Globus pallidus (tissue), 1 donor: ENCODE measurements at places on chromosomes 4 and X.

GRCh38 chr4:152524427-152524826, 11.5 kb downstream of the FBXW7 start:
- DNase-seq: no peak

GRCh38 chrX:153633048-153633447, 14.0 kb upstream of the DUSP9 start:
- DNase-seq: no peak

DNA sequence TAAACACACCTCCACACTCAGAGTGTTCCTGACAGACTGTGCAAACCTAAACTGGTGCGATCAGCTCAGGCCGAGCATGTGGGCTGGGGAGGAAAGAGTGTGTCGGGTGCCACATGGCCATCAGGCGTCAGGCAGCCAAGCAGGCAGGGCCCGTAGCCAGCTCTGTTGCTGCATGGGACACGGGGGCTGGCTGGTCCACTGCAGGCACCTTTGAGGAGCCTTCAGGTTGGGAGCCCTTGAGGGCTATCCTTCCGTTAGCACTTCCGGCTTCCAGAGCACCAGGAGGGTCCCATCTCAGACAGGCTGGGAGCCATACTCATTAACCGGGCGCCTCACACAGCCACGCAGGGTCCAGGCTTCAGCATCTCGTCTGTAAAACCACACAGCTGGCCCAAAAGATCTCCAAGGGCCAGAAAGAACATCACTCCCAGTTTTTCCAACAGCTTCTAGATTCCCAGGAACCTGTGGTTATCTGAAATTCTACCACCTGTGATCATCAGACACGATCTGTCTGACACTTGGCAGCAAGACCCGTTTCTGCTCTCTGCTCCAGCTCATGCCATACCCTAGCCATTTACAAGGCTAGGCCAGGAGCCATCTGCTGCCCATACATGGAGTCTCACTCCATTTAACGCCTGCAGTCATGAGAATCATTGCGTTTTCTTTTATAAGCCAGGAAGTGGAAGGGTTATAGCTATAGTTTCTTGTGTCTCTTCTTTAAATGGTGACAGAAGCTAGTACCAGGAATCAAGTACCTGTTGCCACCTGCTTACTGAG, 87.5 kb downstream of the NSUN7 start:
- no peak for DNase-seq

- no peak for DNase-seq
These were observed 40.0 kb downstream of the HADH start for GRCh38 chr4:108029731-108030130.

- no peak for DNase-seq
These were observed 80.6 kb downstream of the VCX2 start for GRCh38 chrX:8090482-8090881.

DNA sequence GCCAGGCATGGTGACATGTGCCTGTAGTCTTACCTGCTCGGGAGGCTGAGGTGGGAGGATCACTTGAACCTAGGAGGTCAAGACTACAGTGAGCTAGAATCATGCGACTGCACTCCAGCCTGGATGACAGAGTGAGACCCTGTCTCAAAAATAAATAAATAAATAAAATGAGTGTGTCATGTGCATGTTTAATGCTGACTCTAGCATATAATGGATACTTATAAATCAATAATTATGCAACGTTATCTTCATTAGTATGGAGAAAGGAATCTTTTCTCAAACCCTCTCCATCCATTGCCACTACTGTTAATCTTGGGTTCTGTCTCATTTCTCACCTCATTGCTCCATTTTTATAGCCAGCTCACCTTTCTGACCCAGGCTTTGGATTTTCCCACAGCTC, 189.5 kb upstream of the RPL34 start:
- DNase-seq: no peak
